ENCODE measurements at places on chromosomes 7 and 10.
A peak's percentile ranks its signal among the peaks of the same experiment; 100 is the strongest.

DNA sequence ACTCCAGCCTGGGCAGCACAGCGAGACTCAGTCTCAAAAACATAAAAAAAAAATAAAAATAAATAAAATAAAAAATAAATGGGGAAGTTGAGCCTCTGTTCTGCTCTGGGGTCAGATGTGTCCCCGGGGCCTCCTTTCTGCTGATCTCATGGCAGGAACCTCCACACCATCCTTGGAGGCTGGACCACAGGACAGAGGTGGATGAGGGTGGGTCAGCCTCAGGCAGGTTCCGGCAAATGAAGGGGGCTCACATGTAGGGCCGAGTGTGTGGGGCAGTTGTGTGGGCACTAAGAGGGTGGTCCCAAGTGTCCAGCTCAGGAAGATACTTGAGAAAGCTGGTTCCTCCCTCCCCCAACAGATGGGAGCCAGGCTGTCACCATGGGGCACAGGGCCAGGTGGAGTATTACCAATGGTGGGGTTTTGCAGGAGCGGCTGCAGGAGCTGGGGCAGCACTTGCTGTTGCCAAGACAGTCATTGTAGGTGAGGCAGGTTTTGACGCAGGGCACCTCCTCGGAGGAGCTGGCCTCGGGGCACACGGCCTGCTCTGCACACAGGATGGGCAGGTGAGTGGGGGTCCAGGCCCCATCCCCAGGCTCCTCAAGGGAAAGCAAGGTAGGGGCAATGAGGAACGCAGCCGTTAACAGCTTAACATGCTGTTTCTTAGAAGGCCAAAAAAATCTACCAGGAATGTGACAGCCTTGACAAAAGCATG, 13.9 kb upstream of the TBRG4 start:
- no peak for DNase-seq

- no peak for DNase-seq
Observed at GRCh38 chr10:66680886-66681285, 244.9 kb upstream of the LRRTM3 start.

DNA sequence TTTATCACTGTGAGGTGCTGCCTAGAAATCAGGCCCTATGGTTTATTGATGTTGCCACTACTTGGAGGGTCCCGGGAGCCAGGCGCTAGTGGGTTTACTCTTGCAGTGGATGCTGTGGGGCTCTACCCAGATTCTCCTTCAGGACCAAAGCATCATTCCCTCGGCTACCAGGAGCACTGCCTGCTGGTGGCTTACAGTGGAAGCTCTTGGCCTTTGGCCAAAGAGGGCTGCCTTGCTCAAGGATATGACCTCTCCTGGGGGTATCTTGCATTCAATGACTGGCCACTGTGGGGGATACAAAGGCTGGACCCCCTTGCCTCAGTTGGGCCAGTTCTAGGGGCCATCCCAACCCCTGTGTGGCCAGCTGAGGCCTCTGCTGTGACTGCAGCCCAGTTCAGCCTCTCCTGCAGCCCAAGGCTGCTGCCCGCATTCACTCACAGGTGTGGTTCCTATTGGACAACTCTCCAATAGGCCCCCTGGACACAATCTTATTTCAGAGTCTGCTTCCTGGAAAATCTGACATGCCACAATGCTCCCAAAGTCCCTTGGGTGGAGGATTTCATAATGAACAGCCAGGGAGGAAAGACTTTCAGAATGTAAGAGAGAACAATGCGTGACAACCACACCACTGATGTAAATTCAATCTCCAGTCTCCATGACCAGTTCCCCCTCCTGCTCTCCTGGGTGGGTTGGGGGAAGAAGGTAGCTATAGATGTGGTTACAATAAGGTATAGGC, 196.3 kb downstream of the SNX10 start:
- no peak for DNase-seq

DNA sequence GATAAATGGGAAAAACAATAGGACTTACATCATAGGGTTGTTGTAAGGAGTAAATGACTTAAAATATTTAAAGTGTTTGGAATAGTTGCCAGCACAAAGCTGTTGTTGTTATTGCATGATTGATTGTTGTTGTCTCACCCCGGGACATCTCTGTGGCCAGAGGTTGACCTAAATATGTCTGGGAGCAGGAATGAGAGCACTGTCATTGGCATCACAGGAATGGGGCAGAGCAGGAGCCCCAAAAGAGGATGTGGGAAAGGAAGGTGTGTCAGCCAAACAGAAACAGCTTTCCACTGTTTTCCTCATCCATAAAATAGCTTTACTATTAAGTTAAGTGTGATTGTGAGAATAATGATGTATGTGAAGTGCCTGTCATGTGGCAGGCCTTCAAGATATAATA, 121.6 kb downstream of the TMEM168 start:
- no peak for DNase-seq

DNA sequence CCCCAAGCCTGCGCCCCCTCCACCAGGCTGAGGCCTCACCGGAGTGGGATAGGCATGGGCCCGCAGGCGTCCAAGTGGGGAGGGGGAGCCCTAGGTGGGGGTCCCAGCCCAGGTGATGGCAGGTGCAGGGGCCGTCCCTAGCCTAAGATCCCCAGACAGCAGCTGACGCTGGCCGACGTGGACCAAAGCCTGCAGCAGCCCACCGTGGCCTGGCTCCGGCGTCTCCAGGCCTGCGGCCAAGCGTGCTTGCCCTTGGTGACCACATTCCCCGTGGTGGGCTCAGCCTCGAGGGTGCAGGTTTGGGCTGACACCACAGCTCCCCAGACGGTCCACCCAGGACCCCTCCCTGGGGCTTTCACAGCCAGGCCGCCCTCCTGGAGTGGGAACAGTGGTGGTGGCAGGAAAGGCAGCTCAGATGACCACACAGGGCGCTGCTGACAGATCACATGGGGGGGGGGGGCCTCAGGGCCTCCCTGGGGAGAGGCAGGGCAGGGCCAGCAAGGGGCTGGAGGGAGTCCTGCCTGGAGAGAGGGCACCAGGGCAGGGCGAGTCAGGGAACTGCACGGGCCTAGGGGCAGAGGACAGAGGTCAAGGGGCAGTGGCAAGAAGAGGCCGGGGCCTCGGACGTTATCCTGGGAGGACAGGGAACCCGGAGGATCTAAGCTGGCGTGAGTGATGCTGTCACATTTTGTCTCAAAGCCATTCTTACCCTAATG, 767 bp upstream of the ADAM8 start:
- no peak for DNase-seq

DNA sequence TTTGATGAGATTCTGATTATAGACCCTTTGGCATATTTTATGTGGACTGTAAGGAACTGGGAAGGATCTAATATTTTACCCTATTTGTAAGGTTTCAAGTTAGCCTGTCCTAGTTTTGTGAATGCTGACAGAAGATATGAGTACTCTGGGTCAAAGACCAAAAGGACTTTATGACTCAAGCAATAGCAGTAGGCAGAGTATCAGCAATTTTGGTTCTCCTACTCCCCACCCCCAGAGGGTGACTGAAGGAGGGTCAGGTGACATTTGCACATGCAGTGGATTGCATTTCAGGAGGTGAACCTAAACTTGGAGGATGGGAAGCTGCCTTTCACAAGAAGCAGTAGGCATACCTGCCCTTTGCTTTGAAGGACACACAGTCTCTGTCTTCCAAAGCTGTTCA, 84.0 kb upstream of the KLF6 start:
- DNase-seq: no peak

GRCh38 chr10:114017873-114018272, 25.8 kb upstream of the ADRB1 start:
- DNase-seq: no peak

DNA sequence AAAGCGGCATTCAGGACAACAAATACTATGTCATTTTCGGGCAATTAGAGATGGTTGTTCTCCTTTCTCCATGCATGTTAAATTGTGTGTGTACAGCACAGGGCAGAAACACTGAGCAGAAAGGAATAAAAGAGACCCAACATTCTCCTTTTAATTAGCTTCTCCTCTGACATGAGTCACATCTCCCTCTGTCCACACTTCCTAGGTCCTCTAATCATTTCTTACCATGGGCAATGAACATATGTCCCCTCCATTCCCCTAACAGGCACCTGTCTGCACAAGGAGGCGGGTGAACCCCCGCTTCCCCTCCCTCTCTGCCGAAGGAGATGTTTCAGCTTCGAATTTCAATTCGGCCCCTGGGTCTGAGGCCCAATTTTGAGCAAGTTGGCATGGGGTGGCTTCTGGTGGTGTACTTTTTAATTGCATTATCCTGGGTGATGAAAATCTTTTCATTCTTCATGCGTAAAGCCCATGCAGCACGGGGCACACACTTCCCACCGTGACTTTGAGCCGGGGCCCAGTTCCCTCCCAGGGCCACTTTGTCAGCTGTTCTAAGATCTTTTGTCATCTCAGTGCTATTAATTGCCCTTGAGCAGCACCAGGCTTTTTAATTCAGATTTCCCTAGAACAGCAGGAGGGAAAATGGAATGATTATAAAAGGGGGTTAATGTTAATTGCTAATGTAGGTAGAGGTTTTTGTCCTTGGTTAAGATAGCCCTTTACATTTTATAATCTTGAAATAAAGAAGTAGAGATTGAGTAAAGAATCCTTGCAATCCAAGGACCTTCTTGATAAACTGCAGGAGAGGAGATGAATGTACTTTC, 219.5 kb upstream of the NRP1 start:
- DNase-seq: no peak

DNA sequence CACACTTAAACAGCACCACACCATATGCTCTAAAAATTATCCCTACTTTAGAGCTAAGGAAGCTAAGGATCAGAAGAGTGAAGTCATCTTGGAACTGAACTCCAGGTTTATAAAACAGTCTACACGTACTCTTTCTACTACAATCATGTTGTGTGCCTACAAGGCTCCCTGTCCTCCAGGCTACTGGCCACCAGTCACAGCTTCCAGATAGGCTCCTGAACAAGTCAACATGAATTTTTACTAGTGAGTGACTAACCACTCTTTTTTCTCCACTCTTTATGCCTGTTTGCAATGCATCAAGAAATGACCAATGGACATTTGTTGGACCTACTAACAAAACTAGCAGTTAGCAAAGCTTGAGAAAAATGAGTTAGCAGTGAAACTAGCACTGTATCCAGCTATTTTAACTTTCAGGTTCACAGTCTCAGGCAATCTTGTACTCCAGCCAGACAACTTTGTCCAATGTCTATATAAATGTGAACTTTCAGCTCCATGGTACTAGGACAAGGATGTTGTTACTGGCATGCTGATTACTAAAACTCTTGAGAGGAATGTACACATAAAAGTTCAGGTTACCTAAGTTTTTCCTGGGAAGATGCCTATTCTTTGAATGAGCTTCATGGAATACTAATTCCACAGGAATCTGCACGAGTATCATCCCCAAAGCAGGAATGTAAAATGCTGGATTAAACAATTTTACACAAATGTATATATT, 180.0 kb downstream of the BTAF1 start:
- DNase-seq: no peak

DNA sequence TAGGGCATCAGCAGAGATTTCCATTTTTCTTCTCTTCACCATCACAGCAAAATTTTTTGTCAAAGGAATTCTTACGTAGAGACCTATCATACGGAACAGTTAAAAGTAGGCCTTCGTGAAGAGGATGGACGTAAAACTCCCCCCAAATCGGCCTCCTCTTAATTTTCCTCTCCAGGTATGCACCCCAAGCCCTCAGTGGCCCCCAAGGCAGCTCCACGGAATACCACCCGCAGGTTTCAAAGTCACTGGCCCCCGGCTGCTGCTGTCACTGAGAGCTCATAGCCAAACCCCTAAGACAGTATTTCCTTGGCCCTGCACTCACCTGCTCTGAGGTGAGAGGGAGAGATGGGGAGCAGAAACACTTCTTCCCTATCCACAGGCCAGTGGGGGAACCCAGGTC, 8.8 kb downstream of the PODXL start:
- no peak for DNase-seq

DNA sequence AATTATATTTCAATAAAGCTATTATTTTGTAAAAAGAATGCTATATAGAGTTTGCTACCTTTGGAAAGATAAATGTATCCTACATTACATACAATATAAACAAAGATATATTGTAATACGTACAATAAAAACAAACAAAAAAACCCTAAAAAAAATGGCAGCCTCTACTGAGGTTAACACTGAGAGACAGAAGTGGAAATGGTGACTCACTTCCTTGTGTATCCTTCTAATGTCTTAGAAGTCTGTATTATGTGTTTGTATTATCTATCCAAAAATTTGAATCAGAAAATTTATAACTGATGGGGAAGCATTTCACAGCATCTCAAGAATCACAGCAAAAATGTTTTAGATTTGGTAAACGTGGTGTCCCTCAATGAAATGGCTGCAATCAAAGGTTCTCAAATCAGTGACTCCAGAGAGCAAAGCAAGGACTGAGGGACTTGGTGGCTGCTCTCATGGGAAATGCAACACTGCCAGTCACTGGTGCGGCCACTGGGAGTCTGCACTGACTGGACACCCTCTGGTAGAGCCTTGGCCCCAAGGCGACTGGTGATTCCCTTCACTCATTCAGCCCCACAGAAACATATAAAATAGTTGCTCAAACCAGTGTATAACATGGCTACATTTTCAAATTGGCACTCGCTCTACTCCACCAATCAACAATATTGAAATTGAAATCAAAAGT, 53.8 kb downstream of the PANK1 start:
- no peak for DNase-seq

DNA sequence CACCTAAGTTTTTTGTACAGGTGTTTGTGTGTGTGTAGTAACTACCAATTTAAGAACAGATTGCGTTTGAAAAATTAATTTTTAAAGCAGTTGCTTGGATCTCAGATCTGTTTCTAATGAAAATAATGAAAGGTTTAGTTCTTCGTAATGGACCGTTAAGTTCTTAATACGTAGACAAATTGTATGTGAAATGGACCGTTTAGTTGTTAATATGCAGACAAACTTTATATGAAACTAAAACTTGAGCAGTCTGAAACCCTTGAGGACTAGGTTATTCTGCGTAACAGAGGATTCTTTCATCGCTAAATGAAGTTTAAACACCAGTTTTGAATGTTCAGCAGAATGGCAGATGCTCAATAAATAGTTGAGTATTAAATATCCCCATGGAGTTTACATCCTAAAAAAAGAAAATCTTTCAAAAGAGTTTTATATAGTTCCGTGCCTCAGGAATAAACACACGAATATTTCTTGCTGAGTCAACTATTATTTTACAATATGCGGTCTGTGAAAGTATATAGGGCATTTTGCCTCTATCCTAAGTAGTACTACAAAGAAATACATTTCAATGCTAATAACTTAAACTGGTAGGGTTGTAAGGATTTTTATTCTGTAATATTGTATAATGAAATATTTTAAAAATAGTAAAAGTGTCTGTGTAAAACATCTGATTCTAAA, 1.2 kb downstream of the DBF4 start:
- DNase-seq: no peak

- no peak for DNase-seq
Observed at GRCh38 chr10:98513704-98514103, 67.0 kb upstream of the HPS1 start.

GRCh38 chr7:50544992-50545391, 20.2 kb downstream of the DDC start:
- no peak for DNase-seq

- peak; percentile 12 for DNase-seq
Observed at GRCh38 chr10:59675812-59676211, 33.8 kb downstream of the SLC16A9 start.

DNA sequence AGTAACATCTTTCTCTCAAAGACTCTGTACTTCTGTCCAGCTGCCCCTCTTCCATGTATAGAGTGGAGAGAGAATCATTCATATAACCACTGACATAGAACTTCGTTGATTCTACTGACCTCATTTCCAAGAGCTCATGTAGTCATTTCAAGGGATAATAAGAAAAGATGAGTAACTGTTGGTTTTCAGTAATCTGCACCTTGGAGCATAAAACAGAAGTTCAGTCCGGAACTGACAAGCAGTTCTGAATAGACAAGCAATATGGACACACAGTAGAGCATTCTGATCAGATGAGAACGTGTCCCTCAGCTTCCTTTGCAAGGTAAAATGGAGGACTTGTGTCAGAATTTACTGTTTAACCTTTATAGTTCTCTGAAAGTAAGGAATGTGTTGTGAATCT, 847.1 kb downstream of the REEP3 start:
- DNase-seq: no peak

Measured in Calu3 (cell line).